ENCODE measurements at places on chromosomes 12 and 14. TPM values are rescaled to one million over a fixed set of nuclear protein-coding genes. Genes with fewer than 3 reads are reported as not detected.

ATG2B gene
- 22.0 TPM for total RNA-seq

KRT8 gene
- total RNA-seq = 14.2 TPM

KRT78 gene
- total RNA-seq = not detected

MAP3K9 gene
- total RNA-seq = 0.28 TPM

CCDC184 gene
- 0.18 TPM for total RNA-seq

GSKIP gene
- total RNA-seq = 34.7 TPM

NR1H4 gene
- not detected for total RNA-seq

EIF2S1 gene
- total RNA-seq = 360 TPM

SOAT2 gene
- total RNA-seq = 0.18 TPM

ERP27 gene
- total RNA-seq = not detected

- peak; percentile 83 for DNase-seq
Observed at GRCh38 chr12:32134101-32134888, 27.6 kb downstream of the BICD1 start.

DNA sequence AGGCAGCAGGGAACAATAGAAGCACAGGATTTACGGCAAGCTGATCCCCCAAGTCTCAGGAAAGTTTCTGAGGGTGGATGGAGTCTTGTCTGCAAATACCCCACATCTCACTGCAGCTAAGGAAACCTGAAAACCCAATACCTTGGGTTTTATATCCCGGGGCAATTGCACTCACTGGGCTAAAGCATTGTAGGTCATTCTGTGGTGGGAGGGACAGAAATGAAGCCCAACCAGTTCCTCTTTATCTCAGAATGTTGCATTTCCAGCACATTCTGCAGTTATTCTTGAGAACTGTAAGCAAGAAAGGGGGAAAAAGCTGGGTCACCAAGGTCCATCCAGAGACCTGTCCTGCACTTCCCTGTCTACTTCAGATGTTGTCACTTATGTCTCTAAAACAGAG is 39.8 kb downstream of the C12orf42 start:
- DNase-seq = no peak

GRCh38 chr14:49092345-49092744 is 493.8 kb downstream of the RPS29 start:
- peak; percentile 11 for DNase-seq

GRCh38 chr12:50467439-50467838 is 37.3 kb upstream of the DIP2B start:
- DNase-seq = no peak

DNA sequence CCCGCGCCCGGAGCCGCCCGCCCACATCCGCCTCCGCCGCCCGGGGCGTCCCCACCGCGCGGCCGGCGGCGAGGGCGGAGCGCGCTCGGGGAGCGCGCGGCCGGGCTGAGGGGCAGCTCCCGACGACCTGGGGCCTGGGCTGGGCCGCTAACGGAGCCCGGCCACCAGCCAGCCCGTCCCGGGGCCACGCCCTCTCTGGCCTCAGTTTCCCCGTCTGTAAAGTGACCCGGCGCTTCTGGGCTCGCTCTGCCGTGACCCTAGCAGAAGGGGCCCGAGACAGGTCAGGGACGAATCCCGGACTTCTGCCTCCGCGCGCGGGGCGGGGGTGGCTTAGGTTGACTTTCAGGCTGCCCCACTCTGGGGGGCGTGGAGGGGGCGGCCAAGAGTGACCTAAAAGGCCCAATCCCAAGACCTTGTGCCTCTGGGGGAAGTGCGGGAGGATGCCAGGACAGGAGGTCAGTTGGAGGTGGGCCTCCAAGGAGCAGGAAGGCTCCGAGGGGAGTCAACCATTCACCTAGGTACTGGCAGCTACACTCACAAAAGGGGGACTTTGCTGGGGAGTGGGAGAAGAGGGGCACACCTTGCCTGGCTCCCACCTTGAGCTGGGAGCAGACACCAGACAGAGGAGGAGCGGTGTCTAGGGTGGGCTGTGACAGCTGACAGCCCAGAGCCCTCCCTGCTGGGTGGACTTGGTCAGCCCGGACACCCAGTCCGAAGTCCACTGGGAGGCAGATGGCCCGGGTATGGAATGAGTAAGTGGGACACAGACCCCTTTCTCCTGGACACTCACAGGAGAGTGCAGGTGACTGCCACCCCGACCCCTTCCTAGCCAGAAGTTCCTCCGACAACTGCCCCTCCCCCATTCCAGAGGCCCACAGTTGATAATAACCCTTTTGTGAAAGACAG is 486 bp upstream of the AKT1 start:
- no peak for DNase-seq

GRCh38 chr14:101301011-101301410 is 260.3 kb upstream of the DIO3 start:
- no peak for DNase-seq

DNA sequence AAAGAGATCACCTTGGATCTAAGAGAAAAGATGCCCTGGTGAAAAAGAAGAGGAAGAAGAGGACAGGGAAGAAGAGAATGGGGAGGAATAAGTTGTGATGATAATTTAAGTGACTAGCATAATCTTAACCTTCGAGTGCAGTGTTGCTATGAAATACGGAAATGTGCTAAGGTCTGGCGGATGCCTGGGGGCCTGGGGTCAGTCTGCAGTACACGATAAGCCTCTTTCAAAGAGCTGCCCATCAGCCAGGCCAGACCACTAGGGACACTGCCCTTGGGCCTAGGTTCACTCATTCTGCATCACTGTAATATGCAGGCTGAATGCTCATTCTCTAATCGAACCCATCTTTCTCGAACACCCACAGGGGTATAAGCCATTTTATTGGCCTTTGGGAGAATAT is 83.4 kb downstream of the PLEKHG3 start:
- no peak for DNase-seq

- no peak for DNase-seq
Observed at GRCh38 chr14:68374682-68375081, 418.2 kb downstream of the ZFP36L1 start.

DNA sequence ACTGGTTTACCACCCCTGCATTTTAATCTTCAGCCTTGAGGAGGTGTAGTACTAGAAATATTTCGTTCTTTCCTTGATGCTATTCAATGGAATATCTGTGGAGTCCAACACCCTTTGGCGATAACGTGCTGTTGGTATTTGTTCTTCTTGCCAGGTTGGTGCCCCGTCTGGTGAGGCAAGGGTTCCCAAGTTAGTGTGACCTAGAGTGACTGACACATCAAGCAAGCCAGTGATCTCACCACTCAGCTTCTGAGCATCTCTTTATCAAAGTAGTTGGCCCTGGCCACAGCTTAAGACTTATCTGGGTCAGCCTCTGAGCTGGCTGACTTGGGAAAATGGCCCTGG is 60.2 kb downstream of the PLXNC1 start:
- no peak for DNase-seq

DNA sequence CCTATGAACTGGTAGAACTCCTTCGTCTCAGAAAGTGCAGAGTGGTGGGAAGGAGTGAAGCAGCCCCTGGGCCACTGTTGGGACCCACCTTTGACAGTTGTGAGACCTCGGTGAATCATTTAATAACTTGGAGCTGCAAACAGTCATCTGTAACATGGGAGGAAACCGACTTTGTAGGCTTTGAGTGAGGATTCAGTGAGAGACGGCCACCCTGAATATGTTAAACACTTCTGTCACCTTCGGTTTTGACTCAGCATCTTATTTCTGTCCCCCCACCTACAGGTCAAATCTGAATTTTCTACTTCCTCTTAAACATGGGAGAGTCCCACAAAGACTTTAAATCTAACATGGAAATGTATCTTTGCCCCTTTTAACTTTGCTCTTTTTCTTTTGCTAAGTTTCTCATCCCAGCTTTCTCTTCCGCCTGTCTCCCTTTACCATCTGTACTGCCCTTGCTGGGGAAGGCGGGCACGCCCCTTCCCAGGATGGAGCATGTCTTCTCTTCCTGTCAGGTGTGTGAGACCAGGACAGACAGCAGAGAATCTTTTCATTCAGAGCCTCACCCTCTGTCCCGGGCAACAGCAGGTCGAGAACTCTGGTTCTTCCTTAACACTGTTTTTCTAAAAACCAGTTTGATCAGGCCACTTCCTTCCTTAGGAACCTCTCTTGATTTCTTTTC is 37.1 kb downstream of the ZC3H14 start:
- no peak for DNase-seq

DNA sequence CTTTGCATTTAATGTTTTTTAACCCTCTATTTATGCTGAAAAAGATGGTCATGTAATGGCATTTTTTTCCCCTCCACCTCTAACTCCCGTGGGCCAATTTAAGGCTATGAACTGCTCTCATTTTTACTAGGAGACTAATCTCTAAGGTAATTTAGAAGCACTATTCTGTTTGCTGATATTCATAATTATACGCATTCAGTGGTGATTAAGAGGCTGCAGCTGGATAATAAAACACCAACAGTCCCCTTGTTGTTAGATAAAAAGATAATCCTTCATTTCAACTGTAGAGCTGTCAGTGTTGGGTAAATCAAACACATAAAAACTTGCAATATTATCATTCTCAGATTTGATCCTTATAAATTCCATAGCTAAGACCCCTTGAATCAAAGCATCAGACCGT is 8.9 kb downstream of the MYO1H start:
- DNase-seq = no peak

- DNase-seq = peak; percentile 53
Observed at GRCh38 chr12:117367006-117367638, 5.7 kb upstream of the NOS1 start.

DNA sequence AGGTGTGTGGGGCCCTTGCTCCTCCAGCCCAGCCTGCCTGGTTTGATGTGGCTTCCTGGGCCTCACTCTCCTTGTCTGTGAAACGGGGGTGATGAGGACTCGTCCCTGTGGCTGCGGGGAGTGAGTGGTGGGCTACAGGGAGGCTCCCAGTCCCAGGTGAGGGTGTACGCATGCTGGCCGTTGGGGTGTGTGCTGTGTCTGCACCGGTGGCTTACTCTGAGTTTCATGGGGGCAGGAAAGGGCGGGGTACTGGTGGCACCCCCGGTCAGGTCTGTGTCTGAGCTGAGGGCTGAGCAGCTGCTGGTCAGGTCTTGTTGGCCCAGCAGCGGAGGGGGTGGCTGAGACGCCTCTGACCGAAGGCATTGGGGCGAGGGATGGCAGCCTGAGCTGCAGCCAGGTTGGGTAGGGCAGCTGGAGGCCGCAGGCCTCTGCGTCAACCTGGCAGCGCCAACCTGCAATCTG is 11.2 kb downstream of the ULK1 start:
- DNase-seq = no peak

DNA sequence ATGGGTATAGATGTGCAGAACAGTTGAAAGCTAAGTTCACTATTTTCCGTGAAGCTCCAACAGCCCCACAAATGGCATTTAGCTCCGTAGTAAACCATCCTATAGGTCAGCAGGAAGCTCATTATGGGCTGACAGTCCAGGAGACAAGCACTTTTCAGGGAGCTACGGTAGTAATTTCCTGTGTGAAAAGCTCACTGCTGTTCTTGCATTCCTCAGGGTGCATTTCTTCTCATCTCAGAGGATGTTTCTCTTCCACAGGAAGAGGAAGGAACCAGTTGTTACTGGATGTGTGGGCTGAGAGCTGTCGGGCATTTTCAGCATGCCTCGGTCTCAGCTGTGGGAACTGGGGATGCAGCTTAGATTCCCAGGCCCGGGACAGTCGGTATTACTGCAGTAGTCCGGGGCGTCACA is 72.8 kb downstream of the GALNT4 start:
- peak; percentile 87 for DNase-seq

DNA sequence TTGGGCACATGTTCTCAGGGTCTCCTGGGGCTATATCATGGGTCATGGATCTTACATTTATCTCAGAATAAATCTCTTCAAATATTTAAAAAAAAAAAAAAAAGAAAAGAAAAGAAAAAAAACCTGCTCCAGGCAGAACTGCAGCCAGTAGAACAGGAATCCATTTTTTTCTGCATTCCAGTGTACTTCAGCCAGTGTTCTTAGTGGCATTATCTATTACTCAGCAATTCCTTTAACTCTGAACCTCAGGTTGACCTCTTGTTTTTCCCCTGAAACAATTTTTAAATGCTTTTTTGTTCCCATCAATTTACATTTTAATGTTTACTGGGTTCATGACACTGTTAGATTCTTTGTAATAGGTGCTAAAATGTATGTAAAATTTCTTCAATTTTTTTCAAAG is 66.7 kb upstream of the STXBP6 start:
- no peak for DNase-seq

DNA sequence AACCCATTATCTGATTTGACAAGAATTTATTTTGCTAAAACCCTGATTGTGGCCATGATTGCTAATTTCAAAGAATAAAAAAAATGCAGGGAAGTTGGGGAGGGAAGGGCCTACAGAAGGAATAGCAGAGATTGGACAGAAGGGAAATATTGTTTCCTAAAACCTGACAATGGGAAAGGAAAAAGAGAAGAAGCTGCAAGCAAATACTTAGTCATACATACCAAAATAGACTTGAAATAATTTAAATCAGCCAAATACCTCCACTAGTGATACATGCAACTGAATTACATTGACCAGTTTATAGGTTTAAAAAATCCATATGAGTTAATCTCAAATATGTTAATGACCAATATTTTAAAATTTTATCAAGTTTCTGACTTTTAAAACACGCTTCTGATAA is 75.1 kb downstream of the PELI2 start:
- peak; percentile 29 for DNase-seq

DNA sequence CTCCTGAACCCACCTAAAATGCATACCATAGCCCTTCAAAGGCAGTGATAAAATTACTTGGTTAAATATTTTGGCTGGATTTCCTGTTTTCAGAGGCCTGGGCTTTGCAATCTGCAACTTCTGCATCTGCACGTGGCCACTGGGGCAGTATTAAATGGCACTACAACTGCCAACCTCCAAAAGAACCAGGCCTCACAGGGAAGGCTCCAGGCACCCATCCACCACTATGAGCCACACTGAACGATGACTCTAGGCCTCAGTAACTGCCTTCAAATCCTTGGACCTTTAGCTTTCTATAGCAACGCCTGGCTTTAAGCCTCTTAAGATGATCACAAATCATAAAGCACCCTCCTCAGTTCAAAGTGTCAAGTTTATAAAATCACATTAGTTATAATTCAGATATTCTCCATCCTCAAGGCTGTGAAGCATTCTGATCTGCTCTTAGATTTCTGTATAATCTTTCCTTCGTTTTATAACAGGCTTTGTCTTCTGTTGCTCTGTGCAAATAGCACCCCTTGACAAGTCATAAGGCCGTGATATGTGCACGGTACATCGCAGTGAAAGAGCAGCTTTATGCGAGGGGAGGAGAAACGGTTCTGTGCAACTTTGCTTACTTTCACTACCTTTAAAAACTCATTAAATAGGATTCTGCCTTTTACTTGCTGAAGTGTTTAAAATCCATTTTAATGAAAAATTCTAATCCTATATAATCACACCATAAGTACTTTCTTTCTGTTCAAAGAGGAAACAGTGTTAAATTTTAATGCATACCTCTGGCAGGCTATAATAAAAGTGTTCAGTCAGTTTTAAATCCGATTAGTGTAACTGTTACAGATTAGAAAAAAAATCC is 196.4 kb upstream of the G2E3 start:
- DNase-seq = no peak

DNA sequence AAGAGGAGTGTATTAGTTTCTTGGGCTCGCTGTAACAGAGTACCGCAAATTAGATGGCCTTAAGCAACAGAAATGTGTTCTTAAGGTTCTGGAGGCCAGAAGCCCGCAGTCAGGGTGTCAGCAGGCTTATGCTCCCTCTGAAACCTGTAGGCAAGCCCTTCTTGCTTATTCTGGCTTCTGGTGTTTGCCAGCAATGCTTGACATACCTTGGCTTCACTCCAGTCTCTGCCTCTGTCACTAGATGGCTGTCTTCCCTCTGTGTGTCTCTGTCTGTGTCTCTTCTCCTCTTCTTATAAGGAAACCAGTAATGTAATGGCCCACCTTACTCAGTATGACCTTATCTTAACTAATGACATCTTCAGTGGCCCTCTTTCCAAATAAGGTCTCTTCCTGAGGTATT is 85.1 kb downstream of the DERA start:
- DNase-seq = peak; percentile 41

- no peak for DNase-seq
Observed at GRCh38 chr12:57240926-57241401, 10.0 kb downstream of the STAC3 start.

- DNase-seq = no peak
Observed at GRCh38 chr12:116735084-116735483, 2.8 kb downstream of the SPRING1 start.

Measured in IMR-90 (cell line).